SJCRH30 (cell line): ENCODE measurements at places on chromosomes 3 and 15. TPM values are rescaled to one million over a fixed set of nuclear protein-coding genes. Genes with fewer than 3 reads are reported as not detected.

GRCh38 chr3:147424581-147425387, 15.6 kb downstream of the ZIC1 start:
- no peak for DNase-seq
- no peaks in the 10 kb centered on the region for H3K27me3 ChIP-seq
- H3K4me3 ChIP-seq: no peak overlapping the region

GRCh38 chr3:188432802-188433520, 279.0 kb downstream of the LPP start:
- no peak overlapping the region for H3K27ac ChIP-seq
- H3K36me3 ChIP-seq: no peaks in the 10 kb centered on the region
- H3K4me3 ChIP-seq: no peak overlapping the region
- no peak for DNase-seq

- peaks cover 15% of the 10 kb centered on the region for H3K4me1 ChIP-seq
- no peak overlapping the region for H3K27ac ChIP-seq
Measured at GRCh38 chr3:195806211-195806915, 5.4 kb downstream of the MUC4 start.

DNA sequence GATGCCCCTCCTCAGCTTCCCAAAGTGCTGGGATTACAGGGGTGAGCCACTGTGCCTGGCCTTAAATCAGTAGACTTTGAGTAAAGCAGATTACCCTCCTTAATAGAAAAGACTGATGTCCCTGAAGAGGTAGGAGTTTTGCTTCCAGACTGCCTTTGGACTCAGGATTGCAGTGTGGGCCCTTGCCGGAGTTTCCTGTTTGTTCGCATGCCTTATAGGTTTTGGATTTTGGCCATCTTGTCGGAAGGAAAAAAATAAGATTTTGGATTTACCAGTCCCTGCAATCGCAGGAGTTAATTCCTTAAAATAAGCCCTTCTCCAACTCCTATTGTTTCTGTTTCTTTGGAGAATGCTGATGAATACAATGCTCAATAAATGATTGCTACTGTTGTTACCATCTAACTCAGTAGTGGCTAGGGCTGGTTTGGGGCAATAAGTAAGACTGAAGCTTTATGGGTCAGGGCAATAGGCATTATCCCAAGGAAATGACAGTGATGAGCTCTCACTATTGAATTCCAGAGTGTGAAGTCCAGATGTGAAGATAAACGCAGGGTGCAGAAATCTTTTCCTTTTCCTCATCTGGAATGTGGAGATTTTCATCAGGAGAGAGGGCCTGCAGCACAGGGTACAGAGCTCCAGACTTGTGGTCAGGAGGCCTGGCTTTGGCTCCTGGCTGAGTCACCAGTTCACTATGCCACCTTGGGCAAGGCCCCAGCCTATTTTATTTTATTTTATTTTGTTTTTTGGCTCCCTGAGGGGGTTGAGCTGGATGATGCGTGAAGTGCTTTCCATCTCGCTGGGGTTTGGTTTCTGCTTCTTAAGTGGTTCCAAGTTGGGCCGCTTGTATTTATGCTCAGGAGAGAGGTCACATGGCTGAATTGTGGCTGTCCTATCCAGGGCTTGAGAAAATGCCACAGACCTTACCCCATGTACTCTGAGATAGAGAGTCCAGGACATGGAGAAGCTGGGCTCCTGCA, 25.3 kb downstream of the FOXL2 start:
- peak overlapping the region; percentile 17; the same call in 1 of the 2 replicates for H3K27ac ChIP-seq
- H3K4me1 ChIP-seq: peaks cover 10% of the 10 kb centered on the region
- H3K36me3 ChIP-seq: no peaks in the 10 kb centered on the region
- H3K4me3 ChIP-seq: no peak overlapping the region

ST3GAL6 gene
- 17.1 and 17.6 TPM in 2 replicates for total RNA-seq

MBD4 gene
- total RNA-seq: 29.6 and 36.7 TPM in 2 replicates
